H1 (cell line): ENCODE measurements at places on chromosomes 2 and 18.
A peak's percentile ranks its signal among the peaks of the same experiment; 100 is the strongest.

GRCh38 chr18:48589797-48590519 lies 51.1 kb downstream of the CTIF start:
- DNase-seq, result no peak

DNA sequence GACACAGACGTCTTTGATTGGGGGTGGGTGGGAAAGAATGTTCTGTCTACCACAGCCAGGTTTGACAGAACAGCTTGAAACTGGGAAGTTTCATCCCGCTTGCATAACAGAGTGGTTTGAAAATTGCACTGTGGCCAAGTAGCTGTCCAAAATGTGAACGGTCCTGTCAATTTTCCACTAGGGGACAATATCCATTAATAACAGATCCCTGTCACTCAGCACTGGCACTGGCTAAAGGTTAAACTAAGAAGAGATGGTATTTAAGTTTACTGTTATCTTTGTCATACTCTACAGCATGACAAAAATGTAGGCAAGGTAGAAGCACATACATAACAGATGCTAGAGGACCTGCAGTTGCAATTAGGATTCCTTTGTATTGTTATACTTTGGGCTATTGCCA lies 55.6 kb upstream of the ACMSD start:
- DNase-seq, result no peak

- no peak for DNase-seq
These were observed 99.6 kb downstream of the ADD2 start for GRCh38 chr2:70668432-70668831.

DNA sequence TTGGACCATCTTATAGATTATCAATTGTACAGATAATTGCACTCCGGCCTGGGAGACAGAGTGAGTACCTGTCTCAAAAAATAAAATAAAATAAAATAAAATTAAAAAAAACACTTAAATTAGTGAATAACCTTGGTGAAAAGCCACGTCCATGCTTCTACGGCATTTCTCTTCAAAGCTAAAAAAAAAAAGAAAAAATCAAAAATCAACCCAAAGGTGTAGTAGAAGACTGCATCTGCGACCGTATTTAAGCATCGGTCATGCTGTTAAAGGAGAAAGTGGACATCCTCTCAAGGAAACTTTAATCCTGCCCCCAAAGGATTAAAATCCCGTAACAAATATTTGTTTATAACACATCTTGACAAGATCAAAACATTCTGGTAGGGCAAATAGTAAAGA lies 350 bp upstream of the RNF138 start:
- DNase-seq, result no peak

- no peak for DNase-seq
These were observed 436.4 kb downstream of the FBXO15 start for GRCh38 chr18:73711256-73711655.

- DNase-seq, result no peak
These were observed 569.8 kb upstream of the MEX3C start for GRCh38 chr18:51767293-51767692.

DNA sequence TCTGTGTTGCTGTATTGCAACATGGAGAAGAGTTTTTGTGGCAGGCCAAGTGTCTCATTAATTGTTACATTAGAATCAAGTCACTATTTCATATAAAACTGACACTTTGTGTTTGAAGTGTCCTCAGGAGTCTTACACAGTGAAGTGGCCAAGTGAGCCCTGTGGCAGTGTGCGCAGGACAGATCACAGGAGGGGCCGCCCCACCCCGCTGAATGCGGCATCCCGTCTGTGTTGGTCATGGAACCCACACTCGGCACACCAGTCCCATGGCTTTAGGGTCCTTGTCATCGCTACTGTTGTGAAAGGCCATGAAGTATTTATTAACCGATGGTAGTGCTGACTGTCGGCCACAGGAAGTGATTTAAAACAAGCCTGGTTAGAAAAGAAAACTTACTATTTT lies 144.7 kb upstream of the NFATC1 start:
- no peak for DNase-seq

DNA sequence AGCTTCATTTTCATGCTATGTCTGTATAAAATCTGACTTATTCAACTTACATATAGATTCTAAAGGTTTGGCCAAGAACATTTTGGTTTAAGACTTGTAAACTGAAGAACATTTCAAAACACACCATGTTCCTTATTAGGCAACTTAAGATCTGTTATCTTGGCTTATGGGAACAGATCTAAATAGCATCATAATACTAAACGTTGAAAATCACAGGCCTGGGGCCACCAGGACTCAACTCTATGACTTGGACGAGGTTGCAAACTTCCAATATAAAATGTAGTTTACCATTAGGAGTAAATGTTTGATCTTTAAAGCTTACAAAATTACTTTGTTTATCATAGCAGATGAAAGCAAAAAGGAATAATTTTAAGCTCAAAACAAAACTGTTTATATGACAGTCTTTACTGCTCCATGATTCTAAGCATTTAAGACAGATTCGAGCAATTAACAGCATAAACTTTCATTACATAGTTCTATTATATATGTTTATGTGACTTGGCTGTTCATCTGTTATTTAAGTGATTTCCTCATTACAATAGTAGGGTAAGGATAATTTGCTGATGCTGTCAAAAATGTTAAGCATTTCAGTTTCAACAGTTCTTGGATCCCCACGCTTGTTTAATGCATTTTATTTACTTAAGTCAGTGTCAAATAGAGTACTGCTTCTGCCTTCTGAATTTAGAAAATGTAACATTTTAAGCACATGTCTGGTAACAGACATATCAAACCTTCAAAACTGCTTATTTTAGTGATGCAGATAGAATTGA lies 8.3 kb downstream of the TCF4 start:
- DNase-seq, result no peak

- DNase-seq, result no peak
These were observed 6.5 kb downstream of the TMEM163 start for GRCh38 chr2:134712299-134712698.

DNA sequence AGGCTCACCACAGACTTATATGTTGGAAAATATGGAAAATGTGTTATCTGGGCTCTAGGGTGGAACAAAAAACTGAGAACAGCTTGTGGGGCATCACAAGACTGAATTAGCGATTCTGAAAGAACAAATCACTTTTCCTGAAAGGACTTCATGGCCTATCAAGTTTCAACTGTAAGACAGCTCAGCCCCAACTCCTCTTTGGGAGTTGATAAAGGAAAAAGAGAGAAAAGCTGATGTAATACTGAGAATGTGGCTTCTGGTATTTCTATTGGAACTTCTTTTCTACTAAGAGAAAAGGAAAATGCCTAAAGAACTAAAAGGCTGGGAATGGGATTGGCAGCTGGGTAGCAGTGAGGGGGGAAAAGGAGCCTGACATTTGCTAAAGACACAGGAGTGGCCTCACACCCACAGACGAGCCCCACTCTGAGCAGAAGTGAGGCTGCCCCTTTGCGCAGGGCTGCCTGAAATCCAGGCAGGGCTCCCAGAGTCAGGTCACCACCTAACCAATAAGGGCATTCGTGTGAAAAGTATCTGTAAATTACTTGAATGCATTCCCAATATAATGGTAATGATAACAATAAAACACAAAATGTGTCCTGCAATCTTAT lies 75.6 kb downstream of the LRP2 start:
- DNase-seq, result no peak

- DNase-seq, result no peak
These were observed 52.5 kb downstream of the SERTAD2 start for GRCh38 chr2:64601034-64601754.

DNA sequence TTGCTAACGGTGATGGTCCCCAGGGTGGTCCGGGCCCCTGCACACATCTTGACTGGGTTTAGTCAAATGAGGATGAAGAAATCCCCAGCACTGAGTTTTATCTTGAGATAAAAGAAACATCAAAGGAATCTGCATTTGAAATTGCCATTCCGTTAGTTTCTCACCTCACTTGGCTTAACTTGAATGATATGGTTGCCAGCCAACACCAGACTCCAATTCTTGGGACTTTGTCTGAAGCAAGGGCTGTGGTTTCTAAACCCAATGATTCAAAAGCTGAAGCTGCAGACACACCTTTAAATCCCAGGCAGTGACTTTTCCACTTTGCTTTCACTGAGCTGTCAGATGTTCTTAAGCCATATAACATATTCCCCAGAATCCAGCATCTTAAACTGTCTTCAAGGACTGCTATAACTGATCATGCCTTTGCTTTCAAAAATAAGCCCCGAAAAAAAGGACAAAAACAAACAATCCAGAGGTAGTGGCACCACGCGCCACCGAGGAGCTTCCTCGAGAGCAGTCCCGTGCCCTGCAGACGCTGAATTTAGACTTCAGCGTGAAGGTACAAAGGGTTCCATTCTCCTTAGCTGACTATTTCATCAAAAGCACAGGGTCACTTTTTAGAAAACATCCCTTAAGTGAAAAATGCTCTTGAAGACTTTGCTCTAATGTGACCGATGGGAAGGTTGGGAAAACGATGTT lies 189.3 kb downstream of the HDAC4 start:
- no peak for DNase-seq

- DNase-seq, result no peak
These were observed 78.6 kb downstream of the CALCRL start for GRCh38 chr2:187369471-187369870.

DNA sequence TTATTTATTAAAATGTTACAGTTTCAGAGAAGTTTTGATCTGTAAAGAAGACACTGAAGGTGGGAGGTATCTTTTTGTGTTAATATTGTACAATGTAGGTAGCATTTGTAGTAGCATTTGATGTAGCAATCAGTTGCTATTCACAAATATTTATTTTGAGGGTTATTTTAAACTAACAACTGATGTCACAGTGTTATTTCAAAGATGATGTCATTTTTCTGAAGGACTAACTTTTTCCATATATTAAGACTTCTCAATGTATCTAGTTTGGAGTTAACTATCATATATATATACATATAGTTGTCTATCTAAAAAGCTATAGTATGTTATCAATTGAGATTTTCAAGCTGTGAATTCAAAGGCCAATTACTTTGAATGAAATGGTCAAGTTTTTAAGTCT lies 1003.3 kb downstream of the DSC3 start:
- DNase-seq, result no peak

DNA sequence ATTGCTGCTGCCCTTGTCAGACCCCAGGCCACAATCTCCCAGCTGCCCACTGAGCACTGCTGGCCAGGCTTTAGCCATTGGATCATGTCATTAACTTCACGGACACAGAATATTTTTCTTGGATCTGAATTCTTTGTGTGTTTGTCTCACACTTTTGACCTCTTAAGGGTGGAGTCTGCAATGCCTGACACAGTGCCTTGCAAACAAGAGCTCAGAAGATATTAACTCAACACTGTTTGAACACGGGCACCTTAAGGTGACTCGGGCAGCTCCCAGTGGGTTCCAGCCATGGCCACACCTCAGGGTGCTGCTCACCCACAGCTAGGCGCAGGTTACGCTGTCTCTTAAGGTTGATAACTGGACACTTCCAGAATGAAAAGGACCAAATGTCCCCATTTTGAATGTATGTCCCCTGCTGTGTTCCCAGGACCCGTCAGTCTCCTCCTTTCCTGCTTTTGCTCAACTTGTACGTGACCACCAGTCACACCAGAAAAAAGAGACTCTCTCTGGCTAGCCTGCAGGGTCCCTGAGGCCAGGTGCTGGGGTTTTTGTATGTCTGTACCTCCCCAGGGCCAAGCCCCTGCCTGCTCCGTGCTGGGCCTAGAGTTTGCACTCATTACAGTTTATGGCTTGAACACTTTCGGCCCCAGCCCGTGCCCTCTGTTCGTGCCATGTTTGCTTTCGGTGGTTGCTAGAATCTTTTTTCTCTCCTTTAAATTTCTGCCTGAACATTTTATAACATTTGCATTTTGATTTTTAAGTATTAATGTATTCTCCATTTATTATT lies 33.4 kb upstream of the TMEM131 start:
- no peak for DNase-seq

DNA sequence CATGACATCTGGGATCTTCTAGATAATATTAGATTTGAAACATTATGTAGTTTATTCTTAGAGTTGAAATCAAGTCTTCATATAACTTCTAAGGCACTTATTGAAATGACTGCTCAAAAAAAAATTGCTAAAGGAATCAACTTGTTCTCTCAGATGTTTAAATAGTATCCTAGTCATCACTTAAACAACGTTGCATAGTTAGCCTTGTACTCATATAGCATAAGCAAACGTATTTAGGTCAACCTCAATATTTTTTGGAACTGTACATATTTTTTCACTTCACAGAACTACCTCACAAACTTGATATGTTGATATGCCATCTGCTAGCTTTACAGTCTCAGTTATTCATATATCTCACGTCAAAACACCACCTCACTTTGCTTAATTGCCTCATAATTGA lies 47.1 kb upstream of the CREB1 start:
- DNase-seq, result no peak

GRCh38 chr2:230586328-230586982 lies 126.2 kb upstream of the CAB39 start:
- DNase-seq, result no peak

GRCh38 chr2:160941290-160941846 lies 218.9 kb upstream of the TANK start:
- no peak for DNase-seq

DNA sequence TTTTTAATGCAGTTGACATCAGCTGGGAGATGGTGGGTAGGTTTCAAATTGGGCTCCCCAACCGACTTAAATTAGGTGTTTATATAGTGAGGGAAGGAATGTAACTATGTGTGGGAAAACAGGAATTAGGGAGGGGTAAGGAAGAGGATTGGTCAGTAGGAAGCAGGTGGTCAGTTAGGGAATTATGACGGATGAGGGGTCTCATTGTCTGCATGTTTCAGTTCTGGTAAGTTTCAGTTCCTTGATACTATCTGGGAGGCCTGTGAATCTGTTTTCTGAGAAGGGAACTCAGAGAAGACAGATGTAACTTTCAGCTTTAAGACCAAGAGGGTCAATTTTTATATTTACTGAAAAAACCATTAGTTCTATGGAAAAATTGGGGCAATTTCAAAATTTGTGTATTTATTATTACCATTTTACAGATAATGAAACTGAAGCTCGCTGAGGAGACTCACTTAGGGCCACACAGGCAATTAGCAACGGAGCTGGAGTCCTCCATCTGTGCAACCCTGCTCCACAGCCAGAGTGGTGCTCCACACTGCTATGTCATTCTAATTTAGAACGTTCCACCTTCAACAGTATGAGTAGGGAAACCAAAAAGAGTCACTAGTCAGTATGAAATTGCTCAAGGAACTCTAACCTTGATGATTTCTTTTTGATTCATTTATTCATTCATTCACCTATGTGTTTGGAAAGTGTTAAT lies 36.0 kb upstream of the CCDC195 start:
- DNase-seq, result no peak

DNA sequence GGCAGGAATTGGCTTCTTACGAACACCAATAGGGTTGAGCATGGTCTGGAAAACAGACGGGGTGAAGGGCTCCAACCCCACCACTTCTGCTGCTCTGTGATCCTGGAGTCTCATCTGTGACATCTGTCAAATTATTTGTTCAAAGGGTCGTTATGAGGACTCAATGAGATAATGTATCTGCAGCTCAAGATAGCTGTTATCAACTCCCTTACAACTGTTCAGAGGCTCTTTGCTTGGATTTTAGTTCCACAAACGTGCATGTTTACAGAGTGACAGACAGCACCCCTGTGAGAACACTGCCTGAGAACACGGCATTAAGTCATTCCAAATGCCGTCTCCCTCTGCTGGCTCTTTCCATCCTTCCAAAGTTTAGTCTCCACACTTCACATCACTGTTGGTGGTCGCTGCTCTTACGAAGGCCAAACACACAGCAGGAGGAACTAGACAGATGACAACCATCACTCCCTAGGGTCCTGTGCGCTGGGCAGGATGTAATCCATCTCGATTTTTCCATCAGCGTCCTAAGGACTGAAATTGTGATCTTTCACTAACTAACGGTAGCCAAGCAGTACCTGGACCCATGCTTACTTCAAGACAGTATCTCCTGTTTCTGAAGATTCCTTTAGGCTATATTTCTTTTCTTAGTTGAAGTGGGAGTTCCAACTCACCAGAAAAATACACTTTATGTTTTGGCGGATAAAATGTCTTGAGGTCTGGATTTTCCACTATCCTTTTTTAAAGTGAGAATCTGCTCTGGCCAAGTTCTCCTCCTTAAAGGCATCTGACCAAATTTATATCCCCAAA lies 220.3 kb downstream of the ANAPC1 start:
- peak; percentile 29 for DNase-seq
